ENCODE measurements at places on chromosomes 3 and 15.

DNA sequence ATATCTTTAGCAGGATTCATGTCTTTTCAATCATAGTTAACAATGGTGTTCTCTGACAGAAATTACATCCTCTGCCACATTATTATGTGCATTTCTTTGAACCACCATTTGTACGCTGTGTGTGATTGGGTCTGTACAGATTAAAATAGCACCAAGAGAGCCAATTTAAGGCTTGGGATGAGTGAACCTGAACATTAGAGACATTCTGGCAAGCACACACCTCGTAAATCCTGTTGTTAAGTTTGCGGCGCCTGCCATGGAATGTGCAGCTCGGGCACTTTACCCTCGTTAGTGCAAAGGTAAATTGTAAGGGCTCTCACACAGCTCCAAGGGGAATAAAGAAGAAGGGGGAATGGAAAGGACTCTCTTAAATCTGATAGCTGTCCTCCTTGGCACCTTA, 482.4 kb upstream of the DPPA4 start:
- DNase-seq = no peak

DNA sequence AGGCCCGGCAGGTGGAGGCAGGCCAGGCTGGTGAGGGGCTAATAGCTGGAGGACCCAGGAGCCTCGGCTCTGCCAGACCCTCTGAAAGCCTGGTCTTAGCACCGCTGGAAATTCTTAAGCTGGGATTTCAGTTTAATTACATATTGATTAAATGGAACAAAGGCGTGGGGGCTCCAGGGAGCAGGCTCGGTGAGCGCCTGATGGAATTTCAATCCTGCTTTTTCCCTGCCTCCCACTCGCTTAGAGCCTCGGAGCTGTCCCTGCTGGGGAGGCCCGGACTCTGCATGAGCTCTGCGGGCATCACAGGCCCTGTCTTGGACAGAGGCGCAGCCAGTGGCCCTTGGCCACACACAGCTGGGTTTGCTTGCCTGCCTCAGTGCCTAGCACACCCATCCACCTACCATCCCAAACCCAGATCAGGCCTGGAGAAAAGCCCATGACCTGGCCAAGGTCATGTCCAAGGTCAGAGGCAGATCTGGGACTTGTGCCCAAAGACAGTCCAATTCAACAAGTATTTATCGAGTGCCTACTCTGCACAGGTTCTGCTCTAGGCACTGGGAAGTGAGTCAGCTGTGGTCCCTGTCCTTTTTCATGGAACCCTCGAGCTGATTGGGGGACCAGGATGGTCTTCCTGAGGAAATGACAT, 40.6 kb downstream of the LINGO1 start:
- DNase-seq = no peak

DNA sequence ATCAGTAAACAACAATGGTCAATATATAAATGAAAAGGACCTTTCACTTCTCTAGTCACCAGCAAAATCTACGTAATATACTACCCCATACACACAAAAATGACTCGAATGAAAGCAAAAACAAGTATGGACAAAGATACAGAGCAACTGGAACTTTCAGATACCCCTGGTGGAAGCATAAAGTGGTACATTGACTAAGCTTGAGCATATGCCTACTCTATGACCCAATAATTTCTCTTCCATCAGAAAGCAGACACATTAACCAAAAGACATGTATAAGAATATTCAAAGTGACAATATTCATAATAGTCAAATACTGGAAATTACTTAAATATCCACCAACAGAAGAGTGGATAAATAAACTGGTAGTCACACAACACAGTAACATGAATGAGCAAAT, 86.0 kb downstream of the EFL1 start:
- no peak for DNase-seq

DNA sequence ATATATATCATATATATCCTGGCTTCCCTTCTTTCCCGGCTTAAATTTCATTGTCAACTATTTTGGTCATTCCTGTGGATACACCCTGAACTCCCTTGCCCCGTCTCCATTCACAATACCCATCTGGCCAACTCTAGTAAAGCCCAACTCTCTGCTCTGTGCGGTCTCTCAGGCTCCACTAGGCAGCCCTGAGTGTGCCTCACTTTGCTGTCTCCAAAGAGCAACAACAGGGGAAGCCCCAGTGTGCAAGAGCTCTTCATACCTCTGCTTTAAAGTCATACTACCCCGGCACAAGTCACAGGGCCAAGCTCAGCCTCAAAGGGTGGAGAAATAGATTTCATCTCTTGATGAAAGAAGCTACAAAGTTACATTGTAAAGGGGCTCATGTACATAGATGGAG, 18.9 kb upstream of the FEM1B start:
- DNase-seq = no peak

All from H1 (cell line).